ENCODE measurements at places on chromosomes 11 and 22. TPM values are rescaled to one million over a fixed set of nuclear protein-coding genes. Genes with fewer than 3 reads are reported as not detected.

The PATE4 gene
- not detected for polyA plus RNA-seq

The CNGA4 gene
- polyA plus RNA-seq: 0.03 TPM

- DNase-seq: no peak
Observed at GRCh38 chr11:45082744-45083543, 63.5 kb upstream of the PRDM11 start.

DNA sequence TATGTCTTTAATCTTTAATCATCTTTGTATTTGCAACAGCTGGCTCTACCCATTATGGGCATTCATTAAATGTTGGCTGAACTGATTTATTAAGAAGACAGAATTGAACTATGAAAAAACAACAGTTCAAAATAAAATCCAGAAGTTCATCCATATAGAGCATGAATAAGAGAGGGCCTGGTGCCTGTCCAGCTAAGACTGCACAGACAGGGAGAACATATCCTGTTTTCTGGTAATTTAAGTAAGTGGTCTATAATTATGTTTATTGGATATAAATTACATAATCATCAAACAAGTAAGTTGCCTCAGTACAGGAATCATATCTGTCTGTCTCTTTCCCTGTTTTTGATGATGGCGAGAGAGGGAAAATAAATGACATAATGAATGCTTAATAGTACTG is 137.2 kb downstream of the RBFOX2 start:
- no peak for DNase-seq

DNA sequence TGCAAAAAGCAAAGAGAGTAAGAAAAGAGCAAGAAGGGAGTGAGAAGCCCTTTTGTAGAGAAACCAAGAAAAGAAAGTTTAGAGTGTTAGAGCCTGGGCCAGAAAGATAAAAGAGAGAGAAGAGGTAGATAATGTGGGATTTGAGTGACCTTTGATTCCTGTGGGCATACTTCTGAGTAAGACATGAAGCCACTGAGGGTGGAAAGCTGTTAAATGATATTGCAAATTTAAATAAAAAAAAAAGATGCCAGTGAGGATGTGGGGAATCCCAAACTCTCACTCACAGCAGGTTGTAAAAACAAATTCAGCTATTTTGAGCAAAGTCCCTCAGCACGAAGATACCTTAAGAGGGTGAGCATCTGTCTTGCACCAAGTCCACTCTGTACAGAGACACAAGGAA is 59.4 kb upstream of the TOP3B start:
- DNase-seq: no peak

GRCh38 chr11:78838417-78838816 is 263.8 kb upstream of the NARS2 start:
- DNase-seq: peak; percentile 42
